Endodermal cell (in vitro differentiated cells): ENCODE measurements at places on chromosomes 3 and 15. TPM values are rescaled to one million over a fixed set of nuclear protein-coding genes. Genes with fewer than 3 reads are reported as not detected.

The NANOGP8 gene
- total RNA-seq, result 47.2 and 56.8 TPM in 2 replicates

The UBE2Q2 gene
- 34.4 to 37.1 TPM (median 37.0 TPM) in 3 replicates for total RNA-seq

DNA sequence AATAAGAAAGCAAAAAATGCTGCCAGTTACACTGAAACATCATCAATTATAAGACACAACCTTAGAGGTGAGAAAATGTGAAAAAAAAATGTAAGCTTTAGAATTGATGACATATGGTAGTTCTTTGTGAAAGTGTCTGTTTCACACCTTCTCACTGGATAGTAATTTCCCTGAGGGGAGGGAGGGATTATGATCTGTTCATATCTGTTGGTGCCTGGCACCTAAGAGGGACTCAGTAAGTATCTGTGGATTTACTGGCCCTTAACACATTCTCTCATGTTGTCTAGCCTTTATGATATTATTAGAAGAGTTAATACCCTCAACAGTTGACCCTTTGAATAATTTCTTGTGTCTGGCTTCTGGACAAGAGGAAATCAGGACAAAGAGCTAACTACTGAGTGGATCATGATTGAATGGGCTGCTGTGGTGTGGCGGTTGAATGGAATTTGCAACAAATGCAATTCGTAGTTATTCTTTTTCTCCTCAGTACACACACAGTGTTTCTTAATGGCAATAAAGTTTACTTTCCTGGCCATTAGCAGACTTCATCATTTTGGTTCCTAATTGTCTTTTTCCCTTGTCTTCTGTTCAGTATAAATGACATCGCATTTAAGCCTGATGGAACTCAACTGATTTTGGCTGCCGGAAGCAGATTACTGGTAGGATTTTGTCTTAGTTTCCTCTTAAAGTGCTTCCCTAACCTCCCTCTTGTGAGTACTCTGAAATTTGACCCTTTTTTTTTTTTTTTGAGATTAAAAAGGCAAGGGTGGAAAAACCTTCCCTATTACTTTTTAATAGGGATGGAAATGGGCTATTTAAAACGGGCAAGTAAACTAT lies 9.5 kb downstream of the IFT122 start:
- peaks cover 23% of the 10 kb centered on the region for H3K4me1 ChIP-seq
- H3K36me3 ChIP-seq, result peaks cover 14% of the 10 kb centered on the region
- no peak for DNase-seq

- H3K36me3 ChIP-seq, result no peaks in the 10 kb centered on the region
- no peak overlapping the region for H3K4me3 ChIP-seq
- no peaks in the 10 kb centered on the region for H3K27me3 ChIP-seq
- no peak for DNase-seq
- H3K4me1 ChIP-seq, result no peaks in the 10 kb centered on the region
Measured at GRCh38 chr3:20064796-20065564, 24.7 kb downstream of the KAT2B start.

- no peaks in the 10 kb centered on the region for H3K36me3 ChIP-seq
- DNase-seq, result no peak
- no peak overlapping the region for H3K27ac ChIP-seq
- no peak overlapping the region for H3K4me3 ChIP-seq
Measured at GRCh38 chr3:65837604-65838003, 201.1 kb downstream of the MAGI1 start.

DNA sequence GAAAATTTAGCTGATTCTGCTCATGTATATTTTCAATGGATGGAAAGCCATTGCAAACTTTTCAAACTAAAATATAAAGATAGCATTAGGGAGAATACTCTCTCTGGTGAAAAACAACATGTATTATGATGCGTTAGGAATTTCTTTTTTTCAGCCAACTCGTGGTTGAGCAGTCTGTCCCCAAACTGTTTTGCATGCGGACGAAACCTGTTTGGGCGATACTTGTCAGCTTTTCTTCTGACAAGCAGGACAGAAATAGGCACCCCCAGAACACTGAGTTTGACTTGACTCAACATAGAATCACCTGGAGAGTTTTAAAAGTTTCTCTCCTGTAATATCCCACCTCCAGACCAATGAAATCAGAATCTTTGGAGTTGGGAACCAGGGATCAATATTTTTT lies 417.5 kb upstream of the TPRG1 start:
- peaks cover 2% of the 10 kb centered on the region for H3K36me3 ChIP-seq
- no peak for DNase-seq
- no peaks in the 10 kb centered on the region for H3K27me3 ChIP-seq
- H3K27ac ChIP-seq, result no peak overlapping the region
- H3K4me1 ChIP-seq, result no peaks in the 10 kb centered on the region

DNA sequence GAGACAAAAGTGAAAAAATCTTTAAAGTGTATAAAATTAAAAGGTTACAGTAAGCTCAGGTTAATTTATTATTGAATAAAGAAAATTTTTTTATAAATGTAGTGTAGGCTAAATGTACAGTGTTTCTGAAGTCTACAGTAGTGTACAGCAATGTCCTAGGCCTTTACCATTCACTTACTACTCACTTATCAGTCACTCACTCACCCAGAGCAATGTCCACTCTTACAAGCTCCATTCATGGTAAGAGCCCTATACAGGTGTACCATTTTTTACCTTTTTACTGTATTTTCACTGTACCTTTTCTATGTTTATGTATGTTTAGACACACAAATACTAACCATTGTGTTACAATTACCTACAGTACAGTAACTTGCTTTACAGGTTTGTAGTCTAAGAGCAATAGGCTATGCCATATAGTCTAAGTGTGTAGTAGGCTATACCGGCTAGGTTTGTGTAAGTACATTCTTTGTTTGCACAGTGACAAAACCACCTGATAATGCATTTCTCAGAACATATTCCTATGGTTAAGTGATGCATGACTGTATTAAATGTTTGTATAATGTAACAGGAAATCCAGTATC lies 38.1 kb upstream of the NECTIN3 start:
- H3K36me3 ChIP-seq, result no peaks in the 10 kb centered on the region
- no peaks in the 10 kb centered on the region for H3K4me1 ChIP-seq
- DNase-seq, result no peak
- H3K4me3 ChIP-seq, result no peak overlapping the region
- H3K27me3 ChIP-seq, result no peaks in the 10 kb centered on the region

GRCh38 chr15:46460431-46461094 lies 825.7 kb downstream of the SQOR start:
- H3K36me3 ChIP-seq, result no peaks in the 10 kb centered on the region
- peak overlapping the region; percentile 6 for H3K27ac ChIP-seq
- no peak overlapping the region for H3K4me3 ChIP-seq

- no peak overlapping the region for H3K27ac ChIP-seq
- DNase-seq, result no peak
- H3K27me3 ChIP-seq, result no peaks in the 10 kb centered on the region
- H3K36me3 ChIP-seq, result no peaks in the 10 kb centered on the region
- H3K4me3 ChIP-seq, result no peak overlapping the region
Measured at GRCh38 chr15:80684697-80685096, 10.4 kb upstream of the ABHD17C start.

GRCh38 chr15:70152070-70152480 lies 54.4 kb upstream of the TLE3 start:
- no peaks in the 10 kb centered on the region for H3K36me3 ChIP-seq
- no peak overlapping the region for H3K4me3 ChIP-seq
- no peak overlapping the region for H3K27ac ChIP-seq
- H3K4me1 ChIP-seq, result peaks cover 15% of the 10 kb centered on the region

DNA sequence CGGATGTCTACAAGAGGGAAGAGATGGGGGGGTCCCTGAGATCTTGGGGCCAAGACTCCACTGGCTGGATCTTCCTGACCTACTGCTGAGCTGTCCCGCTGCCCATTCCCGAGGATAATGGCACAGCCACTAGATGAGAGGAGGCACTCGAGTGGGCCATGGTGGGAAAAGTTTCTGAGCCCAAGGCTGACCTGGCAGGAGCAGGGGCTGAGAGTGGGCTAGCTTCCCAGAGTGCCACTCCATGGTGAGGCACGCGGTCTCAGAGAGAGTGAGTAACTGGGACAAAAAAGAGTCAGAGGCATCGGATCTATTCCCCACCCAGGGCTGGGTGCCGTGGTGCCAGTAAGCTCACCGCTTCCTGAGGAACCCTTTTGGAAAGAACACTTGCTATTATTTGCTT lies 10.9 kb downstream of the SLC51B start:
- H3K36me3 ChIP-seq, result peaks cover 70% of the 10 kb centered on the region
- H3K27ac ChIP-seq, result no peak overlapping the region
- H3K4me3 ChIP-seq, result no peak overlapping the region

GRCh38 chr3:193124861-193125260 lies 116.2 kb upstream of the PLAAT1 start:
- no peaks in the 10 kb centered on the region for H3K36me3 ChIP-seq
- no peak for DNase-seq
- H3K27ac ChIP-seq, result no peak overlapping the region
- H3K4me1 ChIP-seq, result no peaks in the 10 kb centered on the region
- H3K27me3 ChIP-seq, result no peaks in the 10 kb centered on the region

GRCh38 chr15:48191574-48192225 lies at the start of gene CTXN2:
TSS of gene CTXN2 (plus strand) at chr15:48191665. CDS start at chr15:48201301, 9,636 bp downstream.
- H3K27ac ChIP-seq, result no peak within 1 kb of the TSS
- H3K36me3 ChIP-seq, result no peaks in the 10 kb centered on the region
